ENCODE measurements at places on chromosomes 7 and 10. TPM values are rescaled to one million over a fixed set of nuclear protein-coding genes. Genes with fewer than 3 reads are reported as not detected.
A peak's percentile ranks its signal among the peaks of the same experiment; 100 is the strongest.

The ACBD7 gene
- not detected for polyA plus RNA-seq

The IQUB gene
- 0.08 TPM for polyA plus RNA-seq

The KAT6B gene
- 12.0 TPM for polyA plus RNA-seq

The SMO gene
- polyA plus RNA-seq: not detected

The ACHE gene
- 0.55 TPM for polyA plus RNA-seq

The SFTPA1 gene
- not detected for polyA plus RNA-seq

- no peak for DNase-seq
- no peaks in the 10 kb centered on the region for H3K36me3 ChIP-seq
- no peaks in the 10 kb centered on the region for H3K27me3 ChIP-seq
- H3K27ac ChIP-seq: no peak overlapping the region
- peaks cover 80% of the 10 kb centered on the region for H3K4me1 ChIP-seq
Observed at GRCh38 chr7:107632492-107632865, 28.1 kb upstream of the SLC26A4 start.

- H3K27ac ChIP-seq: no peak overlapping the region
- no peaks in the 10 kb centered on the region for H3K36me3 ChIP-seq
- no peaks in the 10 kb centered on the region for H3K27me3 ChIP-seq
- no peak overlapping the region for H3K4me3 ChIP-seq
Observed at GRCh38 chr10:73581918-73582317, 9.2 kb downstream of the USP54 start.

GRCh38 chr10:16436367-16436757 is 448 bp upstream of the PTER start:
- H3K4me1 ChIP-seq: peaks cover 46% of the 10 kb centered on the region
- H3K4me3 ChIP-seq: peak overlapping the region; percentile 93
- DNase-seq: no peak
- no peaks in the 10 kb centered on the region for H3K36me3 ChIP-seq
- H3K27ac ChIP-seq: peak overlapping the region; percentile 95

GRCh38 chr7:17814058-17814457 is 126.2 kb downstream of the SNX13 start:
- no peaks in the 10 kb centered on the region for H3K4me1 ChIP-seq
- no peak overlapping the region for H3K27ac ChIP-seq
- peaks cover 42% of the 10 kb centered on the region for H3K36me3 ChIP-seq
- no peaks in the 10 kb centered on the region for H3K27me3 ChIP-seq
- no peak overlapping the region for H3K4me3 ChIP-seq

DNA sequence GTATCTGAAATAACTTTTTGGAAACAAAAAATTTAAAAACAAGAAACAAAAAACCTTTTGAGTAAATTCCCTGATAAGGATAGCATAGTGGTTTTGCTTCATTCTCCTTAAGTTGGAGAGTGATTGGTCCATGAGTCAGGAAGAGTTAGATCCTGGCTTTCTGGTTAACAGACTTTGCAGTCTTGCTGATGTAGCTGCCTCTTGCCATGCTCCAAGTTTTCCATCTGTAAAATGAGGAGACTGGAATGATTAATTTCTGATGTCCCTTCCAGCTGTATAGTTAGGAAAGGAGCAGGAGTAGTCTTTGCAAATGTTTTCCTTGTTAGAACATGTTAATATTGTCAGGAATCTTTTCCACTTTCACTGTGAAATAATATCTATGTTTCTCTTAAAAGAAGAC is 266.6 kb downstream of the DNAJB9 start:
- no peak overlapping the region for H3K27ac ChIP-seq
- DNase-seq: no peak
- H3K4me1 ChIP-seq: no peaks in the 10 kb centered on the region
- H3K27me3 ChIP-seq: no peaks in the 10 kb centered on the region
- no peak overlapping the region for H3K4me3 ChIP-seq

GRCh38 chr7:157238087-157238486 is 98.7 kb upstream of the DNAJB6 start:
- no peak overlapping the region for H3K4me3 ChIP-seq
- no peak for DNase-seq
- no peaks in the 10 kb centered on the region for H3K27me3 ChIP-seq
- no peaks in the 10 kb centered on the region for H3K4me1 ChIP-seq

DNA sequence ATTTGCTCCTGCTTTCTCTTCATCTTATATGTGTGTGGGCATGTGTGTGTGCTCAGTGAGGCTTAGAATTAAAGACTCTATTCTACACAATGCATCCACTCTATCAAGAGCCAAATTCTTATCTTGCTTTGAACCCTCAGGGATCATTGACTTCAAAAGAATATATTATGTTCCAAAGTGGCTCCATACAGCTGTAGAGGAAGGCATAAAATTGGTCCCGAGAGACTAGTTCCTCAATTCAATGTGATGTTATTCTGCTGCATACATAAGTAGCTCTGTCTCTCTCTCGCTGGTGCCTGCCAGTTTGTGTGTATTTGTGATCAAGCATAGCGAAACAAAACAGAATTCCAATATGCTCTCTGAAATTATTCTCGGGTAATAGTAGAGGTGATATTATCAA is 997.9 kb upstream of the POT1 start:
- H3K27ac ChIP-seq: no peak overlapping the region
- H3K36me3 ChIP-seq: no peaks in the 10 kb centered on the region
- H3K27me3 ChIP-seq: no peaks in the 10 kb centered on the region
- H3K4me1 ChIP-seq: no peaks in the 10 kb centered on the region

- no peak for DNase-seq
- H3K4me1 ChIP-seq: no peaks in the 10 kb centered on the region
- H3K36me3 ChIP-seq: no peaks in the 10 kb centered on the region
- peaks cover 26% of the 10 kb centered on the region for H3K27me3 ChIP-seq
- no peak overlapping the region for H3K27ac ChIP-seq
Observed at GRCh38 chr10:33326933-33327332, 7.5 kb downstream of the NRP1 start.

- peaks cover 30% of the 10 kb centered on the region for H3K36me3 ChIP-seq
- H3K27me3 ChIP-seq: no peaks in the 10 kb centered on the region
- peak overlapping the region; percentile 82 for H3K4me3 ChIP-seq
Observed at GRCh38 chr10:128062881-128063563, 63.2 kb downstream of the MKI67 start.

DNA sequence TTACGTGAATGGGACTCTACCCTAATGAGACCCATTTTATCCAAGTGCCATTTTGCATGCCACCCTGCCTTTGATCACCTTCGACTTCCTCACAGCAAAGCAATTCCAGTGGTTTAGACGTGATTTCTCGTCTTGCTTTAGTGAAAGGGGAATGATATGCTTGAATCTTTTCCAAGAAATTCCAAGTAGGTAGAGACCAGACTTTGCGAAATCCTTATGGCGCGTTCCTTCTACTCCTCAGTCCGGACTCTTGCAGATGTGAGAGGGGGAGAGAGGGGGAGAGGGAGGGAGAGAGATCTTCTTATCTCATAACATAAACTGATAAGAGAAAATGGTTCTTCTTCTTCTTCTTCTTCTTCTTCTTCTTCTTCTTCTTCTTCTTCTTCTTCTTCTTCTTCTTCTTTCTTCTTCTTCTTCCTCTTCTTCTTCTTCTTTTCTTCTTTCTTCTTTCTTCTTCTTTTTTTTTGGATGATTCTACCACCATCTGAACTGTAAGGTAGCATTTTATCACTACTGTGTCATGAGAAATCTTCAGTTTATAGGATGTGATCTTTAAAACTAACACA is 883 bp downstream of the SPAG6 start:
- peak overlapping the region; percentile 75 for H3K27ac ChIP-seq
- peak overlapping the region; percentile 72 for H3K4me3 ChIP-seq
- DNase-seq: no peak
- H3K27me3 ChIP-seq: peaks cover 52% of the 10 kb centered on the region

- H3K4me3 ChIP-seq: no peak overlapping the region
- H3K27me3 ChIP-seq: peaks cover 3% of the 10 kb centered on the region
- no peak for DNase-seq
- H3K4me1 ChIP-seq: no peaks in the 10 kb centered on the region
Observed at GRCh38 chr10:131784363-131785120, 116.3 kb upstream of the PPP2R2D start.

DNA sequence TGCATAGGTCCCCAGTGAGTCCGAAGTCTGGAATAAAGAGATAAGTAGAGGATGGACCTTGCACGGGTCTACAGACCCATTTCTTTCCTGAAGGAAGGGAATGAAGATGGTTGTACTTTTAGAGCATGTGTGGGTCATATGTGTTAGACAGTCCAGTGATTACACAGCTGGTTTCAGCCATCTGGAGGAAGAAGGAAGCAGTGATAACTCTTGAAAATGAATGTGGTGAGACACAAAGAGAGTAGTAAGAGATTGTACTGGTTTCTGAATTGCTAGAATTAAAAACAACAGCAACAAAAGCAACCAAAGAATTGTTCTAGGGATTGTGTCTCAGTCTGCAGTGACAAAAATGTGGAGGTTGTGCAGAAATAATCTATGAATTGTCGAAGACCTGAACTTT is 258.9 kb downstream of the SUGCT start:
- H3K27me3 ChIP-seq: no peaks in the 10 kb centered on the region
- H3K4me3 ChIP-seq: no peak overlapping the region
- H3K4me1 ChIP-seq: no peaks in the 10 kb centered on the region
- DNase-seq: no peak
- H3K36me3 ChIP-seq: no peaks in the 10 kb centered on the region

GRCh38 chr10:11448190-11448544 is 163.3 kb downstream of the USP6NL start:
- H3K36me3 ChIP-seq: no peaks in the 10 kb centered on the region
- DNase-seq: no peak
- no peaks in the 10 kb centered on the region for H3K27me3 ChIP-seq
- peaks cover 49% of the 10 kb centered on the region for H3K4me1 ChIP-seq

GRCh38 chr7:108380517-108380916 is 75.7 kb downstream of the NRCAM start:
- no peak for DNase-seq
- H3K27me3 ChIP-seq: peaks cover 56% of the 10 kb centered on the region
- peaks cover 6% of the 10 kb centered on the region for H3K4me1 ChIP-seq
- no peak overlapping the region for H3K4me3 ChIP-seq
- H3K36me3 ChIP-seq: no peaks in the 10 kb centered on the region

DNA sequence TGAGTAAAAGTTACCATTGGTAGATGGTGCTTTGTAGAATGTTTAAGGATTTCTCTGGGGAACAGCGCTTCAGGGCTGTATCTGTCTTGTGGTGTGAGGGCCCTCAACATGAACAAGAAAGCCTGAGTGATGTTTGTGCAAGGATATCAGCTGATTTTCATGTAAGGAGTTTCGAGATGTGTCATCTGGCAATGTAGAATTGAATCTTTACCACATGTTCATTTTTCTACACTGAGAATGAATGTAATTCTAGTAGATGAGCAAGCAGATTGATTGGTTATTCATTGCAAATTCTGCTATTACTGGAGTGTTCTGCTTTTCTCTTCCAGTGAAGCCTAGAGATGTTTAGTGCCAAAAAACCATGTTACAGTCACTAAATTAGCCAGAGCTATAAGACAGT is 87.7 kb downstream of the ST7 start:
- H3K4me1 ChIP-seq: no peaks in the 10 kb centered on the region
- H3K36me3 ChIP-seq: no peaks in the 10 kb centered on the region
- H3K27ac ChIP-seq: no peak overlapping the region
- DNase-seq: no peak

- no peak overlapping the region for H3K4me3 ChIP-seq
- no peaks in the 10 kb centered on the region for H3K36me3 ChIP-seq
- no peak overlapping the region for H3K27ac ChIP-seq
- H3K4me1 ChIP-seq: peaks cover 15% of the 10 kb centered on the region
- no peak for DNase-seq
Observed at GRCh38 chr7:8135417-8135816, 126.5 kb downstream of the ICA1 start.

DNA sequence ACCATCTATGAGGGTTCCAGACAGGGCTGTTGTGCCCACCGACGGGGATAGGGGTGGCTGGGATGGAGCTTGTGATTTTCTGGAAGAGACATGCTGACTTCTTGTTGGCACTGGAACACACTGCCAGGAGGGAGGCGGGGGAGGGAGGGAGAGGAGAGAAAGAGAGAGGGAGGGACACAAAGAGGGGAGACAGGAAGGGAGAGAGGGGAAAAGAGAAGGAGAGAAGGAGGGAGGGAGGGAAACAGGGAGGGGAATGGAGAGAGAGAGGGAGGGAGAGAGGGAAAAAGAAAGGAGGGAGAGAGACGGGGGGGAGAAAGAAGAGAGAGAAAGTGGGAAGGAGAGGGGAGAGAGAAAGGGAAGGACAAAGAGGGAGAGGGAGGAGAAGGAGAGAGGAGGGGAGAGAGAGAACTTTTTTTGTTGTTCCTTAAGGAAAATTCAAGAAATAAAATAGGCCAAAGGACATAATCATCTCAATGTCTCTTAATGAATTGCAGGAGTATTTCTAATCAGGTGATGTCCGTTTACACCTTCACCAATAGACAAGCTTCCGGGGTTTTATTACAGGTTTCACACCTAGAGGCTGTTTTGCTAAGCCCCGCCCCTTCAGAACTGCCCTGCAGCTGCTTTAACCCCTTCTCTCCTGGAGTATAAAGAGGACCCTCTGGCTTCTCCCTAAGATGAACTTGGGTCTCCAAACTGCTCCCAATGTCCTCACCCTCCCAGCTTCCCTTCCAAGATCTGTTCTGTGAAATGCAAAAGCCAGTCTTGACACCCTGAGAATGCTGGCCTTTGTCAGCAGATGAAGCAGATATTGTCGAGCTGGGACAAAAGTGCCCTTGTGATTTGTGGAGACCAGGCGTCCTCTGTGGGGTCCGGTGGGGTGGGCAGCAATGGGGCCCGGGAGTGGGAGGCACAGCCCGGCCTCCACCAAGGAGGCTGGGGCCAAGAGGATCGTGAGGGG is 82.0 kb upstream of the GTF2IRD1 start:
- H3K36me3 ChIP-seq: peaks cover 7% of the 10 kb centered on the region
- no peak for DNase-seq
- H3K4me1 ChIP-seq: peaks cover 14% of the 10 kb centered on the region
- H3K27ac ChIP-seq: peak overlapping the region; percentile 37

DNA sequence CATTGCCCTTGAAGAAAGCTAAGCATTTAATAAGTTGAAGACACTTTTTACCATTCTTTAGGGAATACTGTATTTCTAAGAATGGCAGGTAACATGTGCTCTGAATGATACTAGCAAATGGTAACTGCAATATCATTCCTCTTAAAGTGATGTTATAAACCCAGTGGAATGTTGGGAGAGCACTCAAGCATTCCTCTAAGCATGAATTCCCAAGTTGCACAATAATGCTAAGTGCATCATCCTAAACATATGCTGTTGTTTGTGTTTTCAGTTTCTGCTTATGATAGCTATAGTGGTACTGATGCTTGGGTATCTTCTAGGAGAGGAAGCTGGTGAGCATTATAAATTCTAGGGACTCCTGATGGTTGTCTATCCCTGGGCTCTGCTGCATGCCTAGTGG is 673.9 kb downstream of the PHTF2 start:
- no peak for DNase-seq
- H3K27me3 ChIP-seq: no peaks in the 10 kb centered on the region
- H3K4me3 ChIP-seq: no peak overlapping the region
- no peak overlapping the region for H3K27ac ChIP-seq

GRCh38 chr7:23214938-23215337 is 31.6 kb upstream of the GPNMB start:
- no peak overlapping the region for H3K27ac ChIP-seq
- DNase-seq: no peak
- peaks cover 5% of the 10 kb centered on the region for H3K27me3 ChIP-seq
- no peaks in the 10 kb centered on the region for H3K36me3 ChIP-seq
